ENCODE measurements at places on chromosomes 2 and 18. TPM values are rescaled to one million over a fixed set of nuclear protein-coding genes. Genes with fewer than 3 reads are reported as not detected.

BARD1 gene
- 11.9 TPM for total RNA-seq

TMEM17 gene
- total RNA-seq: 2.6 TPM

LOXHD1 gene
- total RNA-seq: not detected

ARHGEF4 gene
- 1.4 TPM for total RNA-seq

PLCL1 gene
- total RNA-seq: 0.31 TPM

EFR3B gene
- 0.19 TPM for total RNA-seq

DNA sequence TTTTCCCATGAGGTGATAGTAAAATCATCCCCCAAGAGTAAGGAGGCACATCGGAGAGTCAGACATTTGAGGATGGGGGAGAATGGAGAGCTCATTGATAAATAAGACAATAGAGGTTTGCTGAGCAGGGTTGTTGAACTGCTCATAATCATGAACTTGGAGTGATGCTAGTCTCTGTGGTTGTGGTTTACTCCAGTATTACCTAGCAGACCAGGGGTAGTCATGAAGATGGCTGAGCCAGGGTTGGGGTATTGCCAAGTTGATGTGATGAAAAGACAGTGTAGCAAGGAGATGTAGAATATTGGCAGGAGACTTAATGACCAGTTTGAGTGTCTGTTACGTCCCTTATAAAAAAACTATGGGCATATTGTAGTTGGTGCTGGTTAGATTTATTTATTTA, 25.4 kb downstream of the CYBRD1 start:
- DNase-seq: no peak

- DNase-seq: peak; percentile 86
Observed at GRCh38 chr2:216698895-216699294, 3.5 kb upstream of the IGFBP5 start.

DNA sequence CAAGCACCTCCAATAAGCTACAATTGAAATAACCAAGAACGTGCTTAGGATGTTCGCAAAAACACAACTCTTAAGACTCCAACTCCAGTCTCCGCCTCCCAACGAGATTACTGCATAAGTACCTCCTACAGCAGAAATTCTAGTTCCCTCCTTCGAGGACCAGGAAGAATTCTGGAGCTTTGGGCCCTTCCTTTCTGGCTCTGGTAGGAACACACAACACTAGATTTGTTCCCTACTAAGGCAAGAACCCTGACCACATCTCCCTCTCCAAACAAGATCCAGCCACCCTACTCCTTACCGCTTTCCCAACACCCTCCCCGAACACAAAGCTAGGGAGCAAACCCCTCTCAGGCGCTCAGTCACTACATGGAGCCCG, 721 bp downstream of the ADAM17 start:
- peak; percentile 54 for DNase-seq

GRCh38 chr2:134261398-134262131, 7.7 kb downstream of the MGAT5 start:
- DNase-seq: peak; percentile 14

GRCh38 chr2:191634791-191635190, 43.1 kb upstream of the NABP1 start:
- no peak for DNase-seq

Measured in H4 (cell line).